ENCODE measurements at places on chromosomes 3 and 15. TPM values are rescaled to one million over a fixed set of nuclear protein-coding genes. Genes with fewer than 3 reads are reported as not detected.

The CYP8B1 gene
- 0.81 TPM for total RNA-seq

The TRIM42 gene
- total RNA-seq: not detected

The PDZRN3 gene
- 53.5 TPM for total RNA-seq

The ADGRG7 gene
- not detected for total RNA-seq

The SERPINI2 gene
- 11.4 TPM for total RNA-seq

The LTF gene
- not detected for total RNA-seq

The ARF4 gene
- total RNA-seq: 378 TPM

The LZTFL1 gene
- 4.2 TPM for total RNA-seq

The LPCAT4 gene
- 37.5 TPM for total RNA-seq
